ENCODE measurements at places on chromosomes 3 and 15.

GRCh38 chr3:36166477-36166876 lies 213.8 kb upstream of the STAC start:
- DNase-seq = no peak

DNA sequence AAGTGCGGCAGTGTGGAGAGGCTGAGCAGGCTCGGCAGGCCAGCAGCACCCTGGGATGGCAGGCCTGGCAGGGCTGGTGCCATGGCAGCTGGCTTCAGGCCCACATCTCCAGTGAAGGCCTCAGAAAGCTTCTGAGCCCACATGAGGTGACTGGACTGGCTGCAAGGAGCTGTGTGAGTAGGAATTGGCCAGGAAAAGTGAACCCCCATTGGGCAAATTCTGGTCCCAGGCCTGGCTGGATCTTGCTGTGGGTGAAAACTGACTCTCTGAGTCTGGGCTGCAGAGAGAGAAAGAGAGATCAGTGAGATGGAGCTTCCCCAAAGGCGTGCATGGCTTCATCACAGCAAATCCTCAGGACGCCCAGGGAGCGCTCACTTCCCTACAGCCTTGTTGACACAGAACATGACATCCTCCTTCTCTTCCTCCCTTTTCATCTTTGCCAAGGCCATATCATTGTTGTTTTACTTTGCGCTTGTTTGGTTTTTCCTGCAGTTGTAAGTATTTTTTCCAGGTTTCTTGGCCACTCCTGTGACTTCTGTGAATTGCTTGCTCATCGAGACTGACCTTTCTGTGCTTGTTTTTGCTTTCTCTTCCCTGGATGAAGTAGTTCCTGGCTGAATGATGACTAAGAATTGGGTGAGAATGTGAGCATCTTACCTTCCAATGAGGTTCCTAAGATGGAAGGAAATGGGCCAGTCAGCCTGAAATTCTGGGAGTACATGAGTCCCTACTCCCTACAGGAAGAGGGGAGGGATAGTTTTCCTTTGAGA lies 299.1 kb downstream of the TLE3 start:
- no peak for DNase-seq

- DNase-seq = no peak
Measured at GRCh38 chr15:53618461-53618860, 141.0 kb downstream of the WDR72 start.

DNA sequence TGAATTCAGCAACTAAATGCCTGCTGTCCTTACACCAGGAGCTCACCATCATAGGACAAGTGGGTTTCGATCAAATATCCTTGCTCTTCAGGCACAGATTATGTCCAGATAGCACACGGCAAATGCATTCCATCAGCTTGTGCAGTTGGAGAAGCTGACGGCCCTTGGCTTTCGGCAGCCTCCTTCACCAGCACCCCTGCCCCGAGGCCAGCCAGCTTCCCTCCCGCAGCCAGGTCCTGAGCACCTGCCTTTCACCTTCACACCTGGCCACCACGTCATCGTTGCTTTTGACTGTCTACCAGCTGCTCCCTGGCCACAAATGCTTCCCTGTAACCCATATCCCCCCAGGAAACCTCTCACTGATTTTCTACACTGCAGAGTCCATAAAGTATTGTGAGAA lies 355.5 kb downstream of the OCA2 start:
- no peak for DNase-seq
